ENCODE measurements at places on chromosomes 7 and 10. TPM values are rescaled to one million over a fixed set of nuclear protein-coding genes. Genes with fewer than 3 reads are reported as not detected.

Gene SMC3
- total RNA-seq = 71.7 TPM

Gene PNLIPRP2
- total RNA-seq = 0.09 TPM

Gene DHX32
- 53.3 TPM for total RNA-seq

Gene PNLIPRP1
- total RNA-seq = not detected

Gene HERC4
- total RNA-seq = 58.8 TPM

Gene ETV1
- 2.7 TPM for total RNA-seq

Gene PBLD
- 3.9 TPM for total RNA-seq
